Activated T-helper 9 cell treated with anti-CD3 and anti-CD28 coated beads, Interleukin-2, amount 50 U/mL, for 16 hours (primary cell): ENCODE measurements at places on chromosomes 1 and 21.
A peak's percentile ranks its signal among the peaks of the same experiment; 100 is the strongest.

DNA sequence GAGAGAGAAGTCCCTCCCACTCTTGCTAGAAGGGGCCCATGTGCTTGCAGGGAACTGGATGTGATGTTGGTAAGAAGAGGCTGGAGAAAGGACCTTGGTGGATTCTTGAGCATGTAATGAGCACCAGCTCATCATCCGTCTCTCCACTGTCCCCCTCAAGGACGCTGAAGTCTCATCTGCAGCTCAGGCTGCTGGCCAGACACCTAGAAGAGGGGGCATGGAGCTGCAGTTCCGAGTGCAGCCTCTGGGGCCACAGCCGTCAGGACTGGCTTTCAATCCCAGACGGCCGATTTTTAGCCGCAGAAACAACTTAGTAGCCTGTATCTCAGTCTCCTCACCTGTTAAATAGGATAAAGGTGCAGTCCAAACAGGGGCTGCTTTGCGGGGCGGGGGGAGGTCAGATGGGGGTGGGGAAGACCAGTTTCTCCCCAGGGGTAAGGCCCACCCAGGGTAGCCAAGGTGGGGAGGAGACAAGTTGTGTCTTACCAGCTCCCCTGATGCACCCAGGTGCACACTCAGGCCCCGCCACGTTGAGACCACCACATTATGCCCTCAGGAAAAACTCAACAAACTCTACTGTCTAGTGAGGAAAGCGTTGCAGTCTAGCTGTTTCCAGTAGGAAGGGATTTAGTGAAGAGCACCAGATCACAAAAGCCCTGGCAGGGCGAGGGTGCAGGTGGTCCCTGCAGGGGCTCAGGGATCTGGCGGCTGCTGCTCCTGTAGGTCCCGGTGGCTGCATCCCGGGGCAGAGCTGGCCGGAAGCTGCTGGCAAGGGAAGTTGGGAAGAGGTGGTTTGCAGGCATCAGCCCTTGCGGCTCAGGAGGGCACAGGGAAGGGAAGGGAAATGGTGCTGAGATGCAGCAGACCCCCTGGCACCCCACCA is 29.5 kb downstream of the LDLRAP1 start:
- DNase-seq = peak; percentile 16

GRCh38 chr1:75641325-75641724 is 30.4 kb upstream of the SLC44A5 start:
- DNase-seq = no peak

DNA sequence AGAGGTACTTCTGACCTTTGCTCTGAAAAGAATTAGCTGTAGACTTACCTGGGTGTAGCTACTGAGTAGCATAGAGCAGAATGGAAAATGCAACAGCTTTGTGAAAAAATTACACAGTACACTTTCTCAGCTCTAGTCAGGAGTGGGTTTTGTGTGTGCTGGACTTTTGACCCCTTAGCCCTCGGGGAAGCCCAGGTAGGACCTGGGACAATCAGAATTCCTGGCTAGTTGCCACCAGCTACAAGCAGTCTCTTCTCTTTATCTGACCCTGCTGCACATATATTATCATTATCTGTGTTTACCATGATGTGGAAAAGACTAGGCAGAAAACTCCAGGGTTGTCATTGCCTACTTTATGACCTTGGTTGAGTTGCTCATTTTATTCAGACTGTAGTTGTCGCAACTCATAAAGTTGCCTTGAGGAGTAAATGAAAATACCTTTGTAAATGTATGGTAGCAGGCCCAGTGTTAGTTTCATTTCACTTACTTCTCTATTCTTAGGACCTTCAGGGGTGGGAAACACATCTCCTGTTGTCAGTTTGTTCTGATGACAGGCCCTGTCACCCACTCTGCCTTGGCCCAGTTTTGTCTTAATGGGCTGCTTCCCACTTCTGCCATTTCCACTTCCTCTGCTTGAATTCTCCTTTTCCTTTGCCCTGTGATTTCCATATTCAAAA is 5.4 kb downstream of the NEK7 start:
- no peak for DNase-seq

DNA sequence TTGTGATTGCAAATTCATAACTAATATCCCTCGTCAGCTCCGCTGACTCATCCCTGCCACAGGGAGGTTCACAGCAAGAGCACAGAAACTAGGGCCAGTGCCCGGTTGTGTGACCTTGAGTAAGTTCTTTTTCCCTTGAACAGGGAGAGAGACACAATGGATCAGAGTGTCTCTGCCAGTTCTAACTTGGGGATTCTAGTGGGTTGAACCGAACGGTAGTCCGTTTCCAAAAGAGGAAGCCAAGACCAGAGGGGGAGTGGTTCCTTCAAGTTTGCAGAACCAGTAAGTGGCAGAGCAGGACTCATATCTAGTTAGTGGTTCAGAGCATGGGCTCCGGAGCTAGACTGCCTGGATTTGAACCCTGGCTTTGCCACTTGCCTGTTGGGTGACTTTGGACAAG is 4.9 kb upstream of the SHISA4 start:
- no peak for DNase-seq
